Stimulated activated CD4-positive, alpha-beta T cell treated with anti-CD3 and anti-CD28 coated beads, Interleukin-12 subunit alpha, Interleukin-12 subunit beta, amount 100 ng/mL, for 4 hours (primary cell): ENCODE measurements at places on chromosomes 7 and 10.

GRCh38 chr7:126210707-126211106, 1042.0 kb downstream of the GRM8 start:
- no peak for DNase-seq

DNA sequence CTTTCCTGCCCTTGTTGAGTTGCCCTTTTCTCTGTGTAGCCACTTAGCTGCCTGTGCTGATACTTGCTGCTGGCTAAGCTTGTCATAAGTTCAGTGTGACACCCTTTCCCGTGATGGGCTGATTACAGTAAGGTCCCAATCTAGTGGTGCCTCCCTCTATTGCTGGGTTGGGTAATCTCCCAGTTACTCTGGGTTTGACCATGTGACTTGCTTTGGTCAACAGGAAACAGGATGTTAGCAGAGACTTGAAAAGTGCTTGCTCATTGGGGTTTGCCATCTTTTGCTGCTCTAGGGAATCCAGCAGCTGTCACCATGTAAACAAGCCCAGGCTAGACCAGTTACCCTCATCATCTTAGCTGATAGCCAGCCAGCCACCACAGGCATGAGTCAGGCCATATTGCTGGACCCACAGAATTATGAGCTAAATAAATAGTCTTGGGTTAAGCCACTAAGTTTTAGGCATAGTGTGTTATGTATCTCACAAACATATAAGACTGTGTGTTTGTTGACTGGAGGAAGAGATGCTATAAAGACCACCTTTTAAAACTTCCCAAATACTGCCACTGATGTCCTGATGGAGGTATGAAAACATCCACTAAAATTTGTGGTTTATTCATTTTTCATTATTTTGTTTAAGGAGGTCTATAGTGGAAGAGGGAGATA, 4.0 kb upstream of the LEP start:
- no peak for DNase-seq

DNA sequence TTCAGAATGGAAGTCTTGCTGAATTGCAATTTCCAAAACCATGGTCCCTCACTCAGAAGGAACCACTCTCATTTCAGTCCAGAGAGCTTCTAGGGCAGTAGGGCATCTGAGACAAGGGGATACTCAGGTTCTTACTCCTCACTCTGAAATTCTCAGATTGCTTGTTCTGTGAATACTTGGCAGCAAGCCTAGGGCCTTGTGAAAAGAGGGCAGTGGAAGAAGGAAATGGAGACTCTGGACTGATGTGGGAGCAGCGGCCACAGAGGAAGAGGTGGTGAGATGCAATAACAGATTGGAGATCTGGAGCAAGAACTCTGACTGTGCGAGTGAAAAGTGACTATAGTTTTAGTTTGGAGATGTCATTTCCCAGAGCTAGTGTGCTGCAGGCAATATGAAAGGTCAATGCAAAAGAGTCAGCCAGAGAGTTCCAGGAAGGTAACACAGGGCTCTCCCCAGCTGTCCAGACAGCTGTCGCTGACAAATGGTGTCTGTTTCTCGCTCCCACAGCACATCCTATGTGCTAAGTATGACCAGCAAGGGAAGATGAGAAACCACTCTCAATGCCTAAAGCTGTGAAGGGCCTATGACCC, 291.6 kb upstream of the KIAA1217 start:
- DNase-seq, result no peak

DNA sequence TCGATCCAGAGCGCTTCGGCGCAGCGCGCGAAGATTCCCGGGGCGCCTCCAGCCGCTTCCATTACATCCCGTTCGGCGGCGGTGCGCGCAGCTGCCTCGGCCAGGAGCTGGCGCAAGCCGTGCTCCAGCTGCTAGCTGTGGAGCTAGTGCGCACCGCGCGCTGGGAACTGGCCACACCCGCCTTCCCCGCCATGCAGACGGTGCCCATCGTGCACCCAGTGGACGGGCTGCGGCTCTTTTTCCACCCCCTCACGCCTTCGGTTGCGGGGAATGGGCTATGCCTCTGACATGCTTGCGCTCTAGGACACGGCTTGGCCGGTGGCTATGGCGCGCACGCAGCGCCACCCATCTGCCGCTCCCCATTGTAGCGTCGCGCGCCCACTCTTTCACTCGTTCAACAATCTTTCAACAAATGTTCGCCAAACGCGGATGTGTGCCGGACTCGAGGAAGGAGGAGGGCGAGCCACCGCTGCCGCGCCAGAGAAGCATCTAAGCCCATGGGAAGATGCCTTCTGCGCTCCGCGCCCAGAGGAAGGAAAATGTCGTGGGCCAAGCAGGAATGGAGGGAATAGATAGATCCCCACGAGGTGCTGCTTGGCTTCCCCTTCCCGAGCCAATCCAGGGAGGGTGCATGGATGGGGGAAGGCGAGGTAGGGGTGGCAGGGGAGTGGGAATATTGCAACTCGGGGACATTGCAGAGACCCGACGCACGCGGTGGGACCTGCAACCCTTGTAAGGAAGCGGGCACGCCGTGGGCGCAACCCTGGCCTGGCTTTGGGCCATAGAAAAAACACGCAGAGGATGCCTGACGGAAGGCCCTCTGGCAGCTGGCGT, 5.1 kb upstream of the CYP26A1 start:
- DNase-seq, result no peak

DNA sequence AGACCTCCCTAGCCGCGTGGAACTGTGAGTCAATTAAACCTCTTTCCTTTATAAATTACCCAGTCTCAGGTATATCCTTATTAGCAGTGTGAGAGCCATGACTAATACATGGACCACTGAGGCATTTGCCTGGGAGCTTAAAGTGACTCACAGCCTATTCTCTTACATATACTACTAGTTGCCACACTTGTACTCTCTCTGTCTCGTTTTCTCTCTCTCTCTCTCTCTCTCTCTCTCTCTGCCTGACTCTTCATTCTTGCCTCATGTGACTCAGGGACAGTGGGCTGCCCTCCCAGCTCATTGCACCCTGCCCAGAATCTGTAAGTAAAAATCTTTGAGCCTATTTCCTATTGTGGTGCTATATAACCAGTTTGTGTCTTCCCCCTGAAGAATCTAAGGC, 238.5 kb upstream of the MAGI2 start:
- DNase-seq, result no peak

DNA sequence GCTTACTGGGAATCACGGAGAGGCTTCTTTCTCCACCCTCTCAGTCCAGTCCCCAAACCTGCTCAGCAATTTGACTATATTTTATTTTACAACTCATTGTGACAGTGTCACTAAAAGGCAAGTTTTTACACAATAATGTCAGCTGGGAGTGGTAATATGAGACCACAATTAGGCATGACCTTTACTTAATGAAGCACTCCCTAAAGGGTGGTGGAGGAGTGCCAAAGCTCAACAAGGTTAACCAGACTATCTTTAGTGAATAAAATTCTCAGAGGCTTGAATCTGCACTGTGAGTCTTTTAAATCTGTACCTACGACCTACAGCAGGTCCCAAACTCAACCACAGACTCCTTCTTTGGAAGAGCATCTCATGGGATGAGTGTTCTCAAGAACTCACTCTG, 215.6 kb downstream of the TAX1BP1 start:
- DNase-seq, result no peak

DNA sequence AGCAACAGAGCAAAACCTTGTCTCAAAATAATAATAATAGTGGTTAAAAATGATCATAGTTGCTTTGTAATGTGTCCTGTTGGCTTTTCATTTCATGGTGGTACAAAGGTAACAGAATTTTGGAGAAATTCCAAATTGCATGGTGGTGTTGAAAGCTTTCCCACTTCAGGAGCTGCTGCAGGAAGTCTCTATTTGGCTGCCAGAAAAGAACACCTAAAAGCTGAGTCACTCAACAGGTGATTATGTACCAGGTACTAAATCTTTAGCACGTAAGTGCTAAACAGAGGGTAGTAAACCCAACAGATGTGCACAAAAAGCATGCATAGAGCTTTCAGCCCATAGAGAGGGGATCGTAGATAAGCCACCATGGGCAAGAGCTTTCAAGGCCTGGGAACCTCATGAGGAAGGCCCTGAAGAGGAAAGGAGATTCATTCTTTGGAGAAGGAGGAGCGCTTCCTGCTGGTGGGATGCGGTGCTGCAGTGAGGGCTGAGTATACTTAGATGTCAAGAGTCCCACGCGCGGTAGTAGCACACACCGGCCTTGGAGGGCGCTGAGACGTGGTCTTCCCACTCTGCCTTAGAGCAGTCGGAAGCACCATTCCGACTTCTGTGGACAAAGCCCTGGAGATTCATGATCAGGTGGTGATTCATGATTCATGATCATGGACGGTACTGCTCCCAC, 118.7 kb downstream of the RALA start:
- peak; percentile 36 for DNase-seq

- no peak for DNase-seq
Measured at GRCh38 chr10:75062506-75063299, 48.8 kb upstream of the SAMD8 start.

DNA sequence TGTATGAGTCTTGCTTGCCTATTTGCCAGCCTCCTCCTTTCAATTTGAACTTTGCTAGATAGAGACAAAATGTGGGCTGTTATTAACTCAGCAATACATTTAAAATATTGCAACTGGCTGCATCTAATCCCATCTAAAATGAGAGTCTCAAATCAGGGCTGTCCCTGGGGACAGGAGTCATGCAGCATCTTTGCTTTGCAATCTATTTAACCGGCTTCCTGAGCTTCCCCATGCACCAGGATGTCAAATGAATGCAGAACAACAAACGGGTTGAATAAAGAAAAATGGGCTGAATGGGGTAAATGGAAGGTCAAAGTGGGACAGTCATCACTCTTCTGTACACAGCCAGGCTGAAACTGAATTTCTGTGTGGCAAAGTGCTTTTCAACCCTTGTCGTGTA, 89.2 kb downstream of the AOAH start:
- no peak for DNase-seq

DNA sequence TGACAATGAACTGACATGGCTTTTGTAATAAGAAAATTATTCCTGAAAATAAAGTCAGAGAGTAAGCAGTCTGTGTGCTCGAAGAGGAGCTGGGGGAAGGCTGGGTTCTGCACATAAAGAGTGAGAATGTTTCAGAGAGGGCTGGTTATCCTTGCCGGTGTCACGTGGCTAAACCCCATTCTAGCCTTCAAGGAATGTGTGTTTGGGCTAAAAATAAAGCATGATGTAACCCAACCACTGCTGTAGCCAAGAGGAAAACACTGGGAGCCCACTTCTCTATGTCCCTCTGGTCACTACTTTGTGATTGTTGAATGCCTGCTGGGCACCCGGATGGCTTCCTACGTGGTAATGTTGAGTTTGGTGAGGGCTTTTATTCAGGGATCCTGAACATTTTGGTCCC, 23.5 kb downstream of the WDFY4 start:
- no peak for DNase-seq

GRCh38 chr10:57102236-57102635, 741.2 kb upstream of the ZWINT start:
- DNase-seq, result no peak

GRCh38 chr7:88042157-88042556, 108.1 kb downstream of the ADAM22 start:
- DNase-seq, result no peak

DNA sequence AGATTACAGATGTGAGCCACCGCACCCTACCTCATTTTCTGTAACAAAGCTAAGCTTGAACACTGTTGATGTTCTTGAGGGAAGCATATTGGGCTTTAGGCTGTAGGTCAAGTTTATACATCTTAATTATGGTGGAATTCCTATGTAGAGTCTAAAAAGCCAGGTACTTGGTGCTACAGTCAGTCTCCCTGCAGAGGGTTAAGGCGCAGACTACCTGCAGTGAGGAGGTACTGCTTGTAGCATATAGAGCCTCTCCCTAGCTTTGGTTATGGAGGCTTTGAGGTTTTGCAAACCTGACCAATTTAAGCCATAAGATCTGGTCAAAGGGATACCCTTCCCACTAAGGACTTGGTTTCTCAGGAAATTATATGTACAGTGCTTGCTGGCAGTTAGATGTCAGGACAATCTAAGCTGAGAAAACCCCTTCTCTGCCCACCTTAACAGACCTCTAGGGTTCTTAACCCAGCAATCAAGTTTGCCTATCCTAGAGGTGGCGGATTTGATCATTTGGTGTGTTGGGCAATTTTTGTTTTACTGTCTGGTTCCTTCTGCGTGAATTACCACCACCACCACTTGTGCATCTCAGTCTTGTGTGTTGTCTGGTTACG, 6.0 kb downstream of the PPIA start:
- DNase-seq, result no peak

GRCh38 chr7:134724606-134725005, 54.8 kb upstream of the CALD1 start:
- DNase-seq, result no peak

DNA sequence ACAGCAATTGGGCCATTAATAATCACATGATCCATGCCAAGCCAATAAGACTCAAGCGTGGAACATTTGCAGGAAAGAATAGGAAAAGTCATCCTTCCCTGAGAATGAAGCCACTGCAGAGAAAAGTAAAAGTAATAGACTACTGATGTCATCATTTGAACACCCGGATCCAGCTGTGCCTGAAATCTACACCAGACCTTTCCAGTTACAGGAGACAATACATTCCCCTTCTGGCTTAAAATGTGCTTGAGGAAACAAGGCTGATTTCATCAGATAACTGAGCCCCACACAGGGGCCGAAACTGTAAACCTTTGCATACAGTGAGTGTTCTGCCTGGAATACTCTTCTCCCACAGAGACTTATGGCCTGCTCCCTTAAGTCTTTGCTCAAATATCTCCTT, 232.8 kb downstream of the KCNMA1 start:
- no peak for DNase-seq

GRCh38 chr10:47027784-47028260, 116.6 kb downstream of the PTPN20 start:
- no peak for DNase-seq

- DNase-seq, result peak; percentile 0
Measured at GRCh38 chr7:46468753-46469356, 547.8 kb upstream of the IGFBP3 start.
